Erythroblast (primary cell): ENCODE measurements at places on chromosomes 11 and 22.

GRCh38 chr11:105923252-105923651, 98.8 kb downstream of the MSANTD4 start:
- DNase-seq = no peak

DNA sequence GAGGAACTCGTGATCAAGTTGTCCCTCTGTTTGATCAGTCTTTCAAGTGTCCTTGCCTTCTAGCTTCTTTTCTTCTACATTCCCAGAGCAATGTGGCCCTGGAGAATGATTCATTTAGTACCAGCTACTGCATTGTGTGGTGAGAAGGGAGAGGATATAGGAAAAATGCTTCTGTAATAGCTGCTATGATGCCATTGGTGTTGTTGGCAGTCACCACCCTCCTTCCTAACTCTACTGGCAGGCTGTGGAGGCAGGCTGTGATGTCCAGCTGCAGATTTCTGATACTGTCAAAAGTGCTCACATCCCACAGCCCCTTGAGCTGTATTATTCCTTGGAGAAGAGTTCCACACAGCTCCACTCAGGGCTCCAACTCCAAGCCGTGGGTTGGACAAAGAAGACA, 52.8 kb downstream of the ENDOD1 start:
- DNase-seq = peak; percentile 45

GRCh38 chr22:39152024-39152510, 413 bp downstream of the CBX7 start:
- DNase-seq = no peak

DNA sequence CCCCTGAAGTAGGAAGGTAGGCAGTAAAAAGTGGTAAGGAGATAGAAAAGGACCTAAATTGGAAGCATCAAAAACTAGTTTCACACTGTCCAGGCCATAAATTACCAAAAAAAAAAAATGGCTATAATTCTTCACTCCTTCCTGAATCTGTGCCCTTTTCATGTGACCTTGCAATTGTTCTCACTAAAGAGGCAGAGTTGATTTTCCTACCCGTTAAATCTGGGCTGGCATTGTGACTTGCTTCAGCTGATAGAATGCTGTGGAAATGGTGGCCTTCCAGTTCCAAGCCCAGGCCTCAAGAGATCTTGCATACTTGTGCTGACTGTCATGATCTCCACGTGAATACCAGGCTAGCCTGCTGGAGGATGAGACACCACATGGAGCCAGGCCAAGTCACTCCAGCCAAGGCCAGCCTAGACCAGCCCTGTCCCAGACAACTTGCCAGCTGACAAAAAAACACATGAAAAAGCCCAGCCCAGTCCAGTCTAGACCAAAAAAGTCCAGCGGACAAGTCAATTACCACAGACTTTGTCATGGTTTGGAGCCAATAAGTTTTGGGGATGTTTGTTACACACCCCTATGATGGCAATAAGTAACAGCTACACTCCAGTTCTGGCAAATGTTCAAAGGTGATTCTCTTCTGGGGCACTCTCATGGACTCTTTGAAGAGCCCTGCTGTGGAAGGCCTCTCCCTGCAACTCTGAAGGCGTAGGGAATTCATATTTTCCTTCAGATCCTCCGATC, 51.4 kb upstream of the NUP50 start:
- no peak for DNase-seq

DNA sequence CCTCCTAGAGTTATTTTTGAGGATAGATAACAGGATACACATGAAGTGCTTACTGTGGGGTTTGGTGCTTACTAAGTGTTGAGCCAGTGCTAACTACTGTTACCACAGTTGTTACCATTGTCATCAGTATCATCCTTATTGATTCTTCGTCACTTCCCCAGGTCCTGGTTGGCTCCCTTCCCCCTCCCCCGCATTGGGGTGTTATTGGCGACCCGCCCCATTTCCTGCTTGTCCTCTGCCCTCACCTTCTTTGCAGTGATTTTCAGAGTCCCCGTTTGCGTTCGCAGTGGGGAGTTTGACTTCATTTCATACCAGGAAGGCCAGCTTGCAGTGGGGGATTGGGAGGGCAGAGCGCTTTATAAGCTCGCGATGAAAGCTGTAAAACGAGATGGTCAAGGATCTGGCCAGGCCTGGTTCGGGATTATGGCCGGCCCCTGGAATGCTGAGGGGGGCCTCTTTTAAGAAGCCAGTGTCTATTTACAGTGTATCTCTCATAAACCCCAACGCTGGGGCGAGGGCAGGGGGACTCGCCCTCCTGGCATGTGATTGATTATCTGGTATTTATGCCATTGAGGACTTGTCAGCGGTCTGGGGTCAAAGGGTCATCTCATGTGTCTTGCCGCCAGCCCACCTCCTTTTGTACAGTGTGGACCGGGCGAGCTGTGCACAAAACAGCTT, 84.6 kb upstream of the NNMT start:
- no peak for DNase-seq

- DNase-seq = no peak
These were observed 34.1 kb upstream of the TOLLIP start for GRCh38 chr11:1343391-1344055.

GRCh38 chr11:63841554-63841953, 2.6 kb downstream of the MARK2 start:
- no peak for DNase-seq

DNA sequence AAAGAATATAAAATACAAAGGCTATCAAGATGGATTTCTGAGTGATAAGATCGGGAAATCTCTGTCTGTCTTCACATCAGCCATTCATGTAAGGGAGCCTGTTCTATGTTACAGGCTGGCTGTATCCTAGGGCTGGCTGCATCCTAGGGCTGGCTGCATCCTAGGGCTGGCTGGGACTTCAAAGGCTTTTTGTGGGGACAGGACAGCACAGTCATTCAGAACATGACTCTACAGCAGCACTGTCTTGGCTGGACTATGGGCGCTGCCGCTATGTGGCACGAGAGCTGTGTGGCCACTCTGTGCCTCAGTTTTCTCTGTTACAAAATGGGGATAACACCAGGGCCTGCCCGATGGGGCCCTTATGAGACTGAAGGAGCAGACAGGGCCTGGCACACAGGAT, 10.2 kb downstream of the ADAMTS8 start:
- no peak for DNase-seq

DNA sequence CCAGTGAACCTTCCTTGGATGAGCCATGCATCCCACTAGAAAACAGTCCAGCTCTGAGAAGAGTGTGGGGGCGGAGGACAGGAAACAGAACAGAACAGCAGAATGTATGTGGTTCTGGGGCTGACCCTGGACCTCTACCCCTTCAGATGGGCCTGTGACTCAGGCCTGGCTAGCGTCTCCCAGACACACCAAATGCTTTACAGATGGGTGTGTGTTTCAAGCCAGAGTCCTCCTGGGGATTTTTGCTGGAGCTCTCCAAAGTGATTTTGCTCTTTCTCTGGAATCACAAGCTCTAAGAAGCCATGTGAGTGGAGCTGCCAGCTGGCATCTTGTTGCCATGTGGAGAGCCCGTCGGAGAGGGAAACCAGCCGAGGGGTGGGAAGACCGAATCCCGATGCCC, 13.2 kb upstream of the C1QTNF4 start:
- DNase-seq = no peak

DNA sequence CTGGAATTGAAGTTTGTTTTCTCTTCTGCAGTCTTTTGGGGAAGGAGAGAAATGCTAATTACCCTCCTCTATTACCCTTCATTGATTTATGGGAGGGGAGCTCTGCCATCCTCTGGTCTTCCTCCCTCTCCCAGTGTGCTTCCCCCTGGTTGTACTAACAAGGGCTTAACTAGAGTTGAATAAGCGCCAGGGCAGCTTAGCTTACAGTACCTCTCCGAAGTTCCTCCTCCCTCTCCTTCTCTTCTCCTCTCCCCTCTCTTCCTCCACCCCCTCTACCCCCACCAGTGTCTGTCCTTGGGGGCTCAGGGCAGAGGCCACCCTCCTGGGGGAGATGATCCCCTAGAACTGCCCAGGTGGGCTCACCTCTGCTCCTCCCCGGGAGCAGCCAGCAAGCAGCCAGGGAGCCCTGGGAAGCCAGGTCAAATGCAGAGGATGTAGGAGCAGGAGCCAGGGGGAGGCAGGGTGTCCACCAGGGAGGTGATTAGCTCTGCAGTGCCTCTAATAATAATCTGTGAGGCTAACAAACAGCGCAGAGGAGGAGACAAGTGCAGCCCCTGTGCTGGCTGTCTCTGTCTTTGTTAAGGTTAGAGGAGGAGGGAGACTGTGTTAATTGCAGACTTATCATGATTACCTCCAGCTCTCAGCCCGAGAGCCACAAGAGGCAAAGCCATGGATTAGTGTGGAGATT, 191.6 kb upstream of the CADM1 start:
- DNase-seq = no peak

DNA sequence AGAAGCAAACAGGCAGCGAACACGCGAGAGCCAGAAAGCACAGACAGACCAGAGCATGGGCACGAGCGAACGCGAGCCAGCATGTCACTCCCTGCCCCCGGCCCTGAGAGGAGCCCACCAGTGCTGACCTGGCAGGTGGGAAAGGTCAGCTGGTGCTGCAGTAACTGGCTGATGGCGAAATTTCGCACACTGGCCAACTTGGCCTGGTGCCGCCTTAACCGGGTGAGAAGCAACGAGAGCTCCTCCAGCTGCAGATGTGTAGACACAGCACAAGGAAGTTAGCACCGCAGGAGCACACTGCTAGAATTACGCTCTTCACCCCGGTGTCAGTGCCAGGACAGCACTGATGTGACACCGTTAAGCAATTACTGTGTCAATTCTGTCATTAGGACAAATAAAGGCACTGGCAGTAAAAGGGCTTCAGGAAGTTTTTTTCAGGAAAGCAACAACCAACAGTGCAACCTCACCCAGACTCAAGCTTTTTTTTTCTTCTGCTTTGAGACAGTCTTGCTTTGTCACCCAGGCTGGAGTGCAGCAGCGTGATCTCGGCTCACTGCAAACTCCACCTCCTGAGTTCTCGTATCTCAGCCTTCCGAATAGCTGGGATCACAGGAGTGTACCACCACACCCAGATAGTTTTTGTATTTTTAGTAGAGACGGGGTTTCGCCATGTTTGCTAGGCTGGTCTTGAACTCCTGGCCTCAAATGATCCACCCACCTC, 76.8 kb downstream of the C11orf58 start:
- no peak for DNase-seq

GRCh38 chr11:129846508-129847335, 31.1 kb downstream of the TMEM45B start:
- no peak for DNase-seq

- DNase-seq = peak; percentile 70
These were observed 1.2 kb downstream of the GAS2L1 start for GRCh38 chr22:29307596-29308147.

- no peak for DNase-seq
These were observed 289.7 kb downstream of the ST3GAL4 start for GRCh38 chr11:126645186-126645585.

DNA sequence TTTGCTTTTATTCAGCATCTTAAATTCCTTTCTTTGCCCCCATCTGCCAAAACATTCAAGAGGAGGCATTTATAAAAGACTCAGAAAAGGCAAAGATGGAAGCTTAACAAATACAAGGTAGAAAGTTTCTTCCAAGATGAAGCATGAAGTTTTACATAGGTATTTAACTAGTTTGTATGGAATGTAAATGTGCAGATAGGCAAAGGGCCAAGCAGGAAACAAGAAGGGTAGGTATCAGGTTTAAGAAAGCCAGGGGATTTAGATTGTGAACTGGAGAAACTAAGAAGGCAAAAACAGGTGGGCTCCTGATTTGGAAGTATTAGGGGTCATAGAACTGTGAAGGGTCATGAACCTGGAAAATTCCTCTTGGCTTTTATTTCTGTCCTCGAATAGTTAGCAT, 62.6 kb downstream of the PPP2R1B start:
- DNase-seq = no peak

DNA sequence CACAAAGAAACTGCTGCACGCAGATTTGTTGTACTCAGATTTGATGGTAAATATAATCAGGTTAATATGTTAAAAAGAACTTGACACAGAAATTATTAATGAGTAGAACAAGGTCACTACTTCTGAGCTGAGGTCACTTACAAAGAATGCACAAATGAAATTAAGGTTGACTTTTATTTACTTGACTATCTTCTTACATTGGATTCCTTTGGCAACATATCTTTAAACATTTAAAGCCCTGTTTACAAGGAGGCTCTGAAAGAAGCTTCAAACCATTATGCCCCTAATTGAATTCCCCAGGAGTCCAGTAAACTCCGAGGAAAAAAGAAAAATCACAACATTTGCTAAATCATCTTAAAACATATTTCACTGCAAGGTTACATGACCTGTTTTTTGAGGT, 245.5 kb downstream of the SOX6 start:
- DNase-seq = no peak

DNA sequence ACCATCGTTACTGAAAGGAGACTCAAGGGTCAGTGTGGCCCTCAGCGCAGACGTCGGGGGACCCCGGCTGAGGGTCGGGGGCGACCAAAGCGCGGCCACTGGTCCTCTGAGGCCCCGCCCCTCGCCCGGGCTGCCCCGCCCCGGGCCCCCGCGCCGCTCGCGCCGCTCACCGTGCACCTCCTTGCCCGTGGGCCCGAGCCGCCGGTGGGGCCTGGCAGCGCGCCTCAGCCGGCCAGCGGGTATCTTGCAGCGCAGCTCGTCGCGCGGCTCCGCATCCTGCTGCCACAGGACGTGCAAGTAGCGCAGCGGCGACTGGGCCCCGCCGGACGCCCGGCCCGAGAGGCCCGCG, 419 bp downstream of the ANKRD54 start:
- DNase-seq = peak; percentile 84

DNA sequence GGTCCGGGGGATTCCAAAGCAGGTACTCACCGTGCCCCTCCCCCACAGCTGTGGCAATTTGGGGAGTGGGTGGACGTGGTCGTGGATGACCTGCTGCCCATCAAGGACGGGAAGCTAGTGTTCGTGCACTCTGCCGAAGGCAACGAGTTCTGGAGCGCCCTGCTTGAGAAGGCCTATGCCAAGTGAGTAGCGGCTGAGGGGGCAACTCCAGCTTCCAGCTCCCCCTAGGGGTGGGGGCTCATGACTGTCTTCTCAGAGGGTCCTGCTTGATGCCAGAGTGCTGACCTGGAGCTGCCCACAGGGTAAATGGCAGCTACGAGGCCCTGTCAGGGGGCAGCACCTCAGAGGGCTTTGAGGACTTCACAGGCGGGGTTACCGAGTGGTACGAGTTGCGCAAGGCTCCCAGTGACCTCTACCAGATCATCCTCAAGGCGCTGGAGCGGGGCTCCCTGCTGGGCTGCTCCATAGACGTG, 4.2 kb downstream of the CAPN1 start:
- no peak for DNase-seq

- no peak for DNase-seq
These were observed 720 bp upstream of the FAR1 start for GRCh38 chr11:13667795-13668101.

DNA sequence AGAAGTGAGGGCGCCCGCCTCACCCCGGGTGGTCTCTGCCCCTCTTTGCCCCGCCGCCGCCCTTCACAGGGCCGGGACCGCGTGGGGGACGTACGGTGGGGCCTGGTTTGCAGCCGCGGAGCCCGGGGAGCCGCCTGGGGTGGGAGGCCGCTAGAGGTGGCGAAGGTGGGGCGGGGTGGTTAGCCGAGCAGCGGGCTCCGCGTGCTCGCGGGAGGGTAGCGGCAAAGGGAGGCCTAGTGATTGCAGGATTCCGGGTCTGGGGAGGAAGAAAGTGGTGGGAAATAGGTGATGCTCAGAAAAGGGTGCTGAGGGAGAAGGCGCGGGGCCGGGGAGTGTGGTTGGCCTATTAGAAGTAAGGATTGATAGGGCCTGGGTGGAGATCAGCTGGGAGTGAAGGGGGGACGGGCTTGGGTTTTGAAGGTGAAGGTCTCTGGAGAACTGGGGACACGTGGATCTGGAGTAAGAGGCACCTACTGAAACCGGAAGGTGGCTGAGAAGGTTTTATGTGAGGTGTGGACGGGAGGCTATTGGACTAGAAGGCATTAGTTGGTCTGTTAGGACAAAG, 571 bp downstream of the FAR1 start:
- DNase-seq = peak; percentile 82
